ENCODE measurements at places on chromosomes 16 and 17.

GRCh38 chr16:88642881-88643643 lies 4.7 kb downstream of the IL17C start:
- DNase-seq, result no peak

GRCh38 chr16:46763147-46763546 lies 15.0 kb upstream of the MYLK3 start:
- no peak for DNase-seq

GRCh38 chr16:57203451-57203850 lies 17.3 kb downstream of the RSPRY1 start:
- no peak for DNase-seq

- no peak for DNase-seq
Measured at GRCh38 chr17:35245196-35245486, 2.3 kb downstream of the SLFN5 start.

DNA sequence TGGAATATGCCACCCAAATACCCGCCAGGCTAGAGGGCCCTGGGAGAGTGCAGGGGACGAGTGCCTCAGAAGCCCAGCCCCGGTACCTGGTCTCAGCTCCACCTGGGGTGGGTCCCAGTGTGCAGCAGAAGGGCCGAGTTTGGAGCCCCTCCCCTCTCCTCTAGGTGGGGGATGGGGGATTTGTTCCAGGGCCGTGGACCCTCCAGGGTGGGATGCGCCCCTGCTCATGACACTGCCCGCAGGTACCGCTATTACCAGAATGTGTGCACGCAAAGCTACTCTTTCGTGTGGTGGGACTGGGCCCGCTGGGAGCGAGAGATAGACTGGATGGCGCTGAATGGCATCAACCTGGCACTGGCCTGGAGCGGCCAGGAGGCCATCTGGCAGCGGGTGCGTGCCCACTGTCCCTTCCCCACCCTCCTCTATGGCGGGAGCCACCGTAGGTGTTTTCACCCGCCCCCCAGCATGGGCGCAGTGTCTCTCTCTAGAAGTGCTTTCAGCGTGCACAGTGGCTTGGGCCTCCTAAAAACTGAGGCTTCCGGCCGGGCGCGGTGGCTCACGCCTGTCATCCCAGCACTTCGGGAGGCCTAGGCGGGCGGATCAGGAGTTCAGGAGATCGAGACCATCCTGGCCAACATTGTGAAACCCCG lies 1.2 kb downstream of the NAGLU start:
- DNase-seq, result no peak

DNA sequence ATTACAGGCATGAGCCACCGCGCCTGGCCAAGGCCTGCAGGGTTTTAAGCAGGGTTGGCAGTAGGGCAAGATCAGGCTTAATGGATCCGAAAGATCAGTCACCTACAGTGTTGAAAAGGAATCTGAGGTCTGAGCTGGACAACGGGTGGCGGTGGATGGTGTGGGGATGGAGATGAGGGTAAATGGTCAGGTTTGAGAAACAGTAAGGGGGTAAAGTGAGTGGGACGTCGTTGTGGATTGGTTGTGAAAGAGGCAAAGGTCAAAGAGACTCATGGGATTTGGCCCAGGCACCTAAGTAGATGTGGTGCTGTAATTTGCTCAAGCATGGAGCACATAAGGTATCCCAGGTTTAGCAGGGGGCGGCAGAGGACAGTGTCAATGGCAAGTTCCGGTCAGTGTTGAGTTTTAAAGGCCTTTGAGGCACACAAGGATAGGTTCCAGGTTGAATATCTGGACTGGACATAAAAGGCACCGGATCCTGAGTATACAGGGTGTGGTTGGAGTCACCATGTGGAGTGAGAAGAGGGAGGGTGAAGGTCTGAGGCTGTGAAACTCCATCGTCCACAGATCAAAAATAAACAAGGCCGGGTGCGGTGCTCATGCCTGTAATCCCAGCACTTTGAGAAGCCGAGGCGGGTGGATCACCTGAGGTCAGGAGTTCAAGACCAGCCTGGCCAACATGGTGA lies 1.1 kb upstream of the SLC16A5 start:
- DNase-seq, result no peak

DNA sequence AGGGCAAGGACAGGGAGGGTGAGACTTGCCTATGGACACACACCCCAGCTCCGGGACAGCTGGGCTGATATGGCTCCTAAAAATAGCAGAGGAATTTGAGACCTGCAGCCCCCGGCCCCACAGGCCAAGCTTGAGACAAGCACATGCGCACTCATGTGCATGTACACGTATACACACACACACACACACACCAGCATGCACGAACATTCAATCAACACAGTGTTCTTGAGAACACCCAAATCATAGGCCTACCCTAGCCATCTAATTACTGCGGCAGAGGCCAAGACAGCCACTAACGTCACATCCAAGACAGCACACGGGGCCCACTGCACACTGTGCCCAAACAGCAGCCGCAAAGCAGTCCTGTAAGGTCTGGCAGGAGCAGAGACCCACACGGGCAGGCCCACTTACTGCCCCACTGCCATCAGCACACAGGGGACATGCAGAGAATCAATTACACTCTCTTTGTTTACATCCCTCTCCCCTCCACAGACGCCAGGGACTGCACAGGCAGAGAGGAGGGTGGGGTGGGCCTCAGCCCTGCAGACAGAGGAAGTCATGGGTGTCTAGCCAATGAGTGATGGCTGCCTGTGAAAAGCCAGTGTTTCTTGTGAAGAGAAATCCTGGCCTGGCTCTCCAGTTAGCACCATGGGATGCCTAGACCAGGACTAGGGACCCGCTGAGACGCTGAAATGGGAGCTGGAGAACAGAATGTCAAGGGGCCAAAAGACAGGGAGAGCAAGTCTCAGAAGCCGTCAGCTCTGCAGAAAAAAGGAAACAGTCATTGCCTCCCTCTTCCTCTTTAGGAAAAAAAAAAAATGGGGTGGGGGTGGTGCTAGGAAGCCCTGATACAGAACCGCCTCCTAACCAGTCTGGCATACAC lies 39.3 kb downstream of the MYO18A start:
- DNase-seq, result no peak

DNA sequence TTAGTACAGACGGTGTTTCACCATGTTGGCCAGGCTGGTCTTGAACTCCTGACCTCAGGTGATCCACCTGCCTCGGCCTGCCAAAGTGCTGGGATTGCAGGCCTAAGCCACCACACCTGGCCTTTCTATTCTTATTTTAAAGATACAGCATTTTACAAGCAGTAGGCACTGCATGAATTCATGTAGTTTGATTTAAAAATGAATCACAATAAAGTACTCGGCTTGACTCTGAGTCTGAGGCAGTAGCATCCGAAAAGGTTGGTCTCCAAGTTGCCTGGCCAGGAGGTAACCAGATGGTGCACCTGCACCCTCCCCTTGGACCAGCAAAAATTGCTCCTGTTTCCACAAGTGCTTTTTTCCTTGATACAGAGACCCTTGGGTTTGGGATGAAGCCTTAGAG lies 35.6 kb downstream of the MAP2K6 start:
- DNase-seq, result no peak

- DNase-seq, result no peak
Measured at GRCh38 chr16:79452671-79453070, 147.9 kb downstream of the MAF start.

DNA sequence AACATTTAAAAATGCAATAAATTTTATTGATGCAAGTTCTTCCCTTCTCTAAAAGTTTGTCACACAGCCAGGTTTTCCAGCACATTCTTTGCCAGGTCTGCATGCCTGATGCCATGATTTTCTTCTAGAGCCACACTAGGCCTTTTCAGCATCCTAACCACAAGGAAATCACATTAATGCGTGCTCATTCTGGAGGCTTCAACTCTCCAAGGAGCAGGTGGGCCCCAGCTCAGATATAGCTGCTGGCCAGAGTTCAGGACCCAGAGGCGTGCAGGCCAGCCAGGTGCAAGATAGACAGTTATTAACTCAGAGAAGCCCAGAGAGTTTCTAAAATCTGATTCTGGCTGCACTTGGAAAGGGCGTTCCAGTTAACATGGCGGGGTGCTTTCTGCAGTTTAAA lies 124.5 kb upstream of the MAF start:
- DNase-seq, result no peak
